ENCODE measurements at places on chromosomes 5 and 9.
A peak's percentile ranks its signal among the peaks of the same experiment; 100 is the strongest.

GRCh38 chr5:132012371-132013005 lies 1.0 kb upstream of the ACSL6 start:
- peak; percentile 82 for DNase-seq

DNA sequence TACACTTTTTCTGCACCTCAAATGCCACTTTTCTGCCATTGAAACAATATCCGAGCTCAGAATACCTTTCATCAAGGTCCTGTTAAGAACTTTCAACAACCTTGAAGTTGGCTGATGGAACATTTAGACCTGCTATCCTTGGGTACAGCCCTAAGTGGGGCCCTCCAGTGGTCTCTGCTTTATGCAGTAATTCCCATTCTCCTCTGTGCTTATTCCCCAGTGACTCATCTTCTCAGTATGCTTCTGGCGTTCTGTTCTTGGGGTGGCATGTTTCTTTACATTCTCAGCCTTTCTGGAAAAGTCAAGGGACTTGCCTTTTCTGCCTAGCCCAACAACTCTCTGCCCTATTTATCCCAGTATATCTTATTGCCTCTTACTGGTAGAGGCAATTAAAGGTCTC lies 7.1 kb downstream of the ANP32B start:
- DNase-seq = no peak

DNA sequence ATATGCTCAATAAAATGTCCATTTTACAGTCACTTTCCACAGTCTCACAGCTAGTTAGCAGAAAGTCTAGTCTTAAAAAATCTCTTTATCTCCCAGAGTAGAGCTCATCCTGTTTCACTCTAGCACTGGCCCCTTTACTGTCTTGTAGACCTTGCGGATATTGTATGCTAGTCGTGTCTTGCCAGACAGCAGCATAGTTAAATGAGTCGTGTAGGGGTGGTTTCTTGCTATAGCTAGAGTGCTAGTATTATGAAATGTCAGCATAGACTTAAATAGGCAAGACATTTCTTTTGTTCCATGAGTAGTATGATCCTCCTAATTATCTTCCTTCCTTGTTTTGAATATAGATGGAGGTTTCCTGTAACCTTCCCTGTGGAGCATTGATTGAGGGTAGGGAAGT lies 77.4 kb downstream of the C7 start:
- DNase-seq = no peak

GRCh38 chr9:86359151-86359879 lies 5.1 kb upstream of the TUT7 start:
- no peak for DNase-seq

DNA sequence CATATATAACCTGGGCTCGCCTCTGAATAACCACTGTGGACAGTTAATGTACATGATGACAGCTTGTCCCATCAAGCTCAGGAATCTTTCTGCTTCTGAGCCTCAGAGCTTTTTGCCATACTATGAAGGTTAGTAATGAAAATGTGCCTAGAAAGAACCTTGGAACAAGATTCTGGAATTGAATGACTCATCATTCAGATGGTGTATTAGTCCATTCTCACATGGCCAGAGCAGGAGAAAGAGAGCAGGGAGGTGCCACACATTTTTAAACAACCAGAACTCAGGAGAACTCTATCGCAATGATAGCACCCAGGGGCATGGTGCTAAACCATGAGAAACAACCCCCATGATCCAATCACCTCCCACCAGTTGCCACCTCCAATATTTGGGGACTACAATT lies 542.1 kb downstream of the PRR16 start:
- no peak for DNase-seq

GRCh38 chr5:134103397-134103796 lies 11.1 kb upstream of the TCF7 start:
- DNase-seq = no peak

DNA sequence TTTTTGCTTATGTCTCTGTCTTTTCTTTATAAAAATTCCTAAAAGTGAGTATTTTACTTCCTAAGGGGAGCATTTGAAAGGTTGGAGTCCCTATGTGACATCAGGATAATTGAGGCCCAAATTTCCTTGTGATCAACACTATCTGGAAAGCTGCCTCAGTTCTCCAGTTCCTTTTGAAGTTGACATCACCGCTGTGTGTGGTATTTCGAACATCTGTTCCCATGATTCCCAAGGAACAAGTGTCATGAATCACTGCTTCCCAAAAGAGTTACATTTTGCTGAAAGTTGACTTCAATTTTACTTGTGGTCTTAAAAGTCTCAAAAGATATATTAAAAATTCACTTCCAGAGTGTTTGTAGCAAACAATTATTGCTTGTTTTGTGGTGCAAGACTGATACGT lies 452.1 kb upstream of the RGMB start:
- no peak for DNase-seq

DNA sequence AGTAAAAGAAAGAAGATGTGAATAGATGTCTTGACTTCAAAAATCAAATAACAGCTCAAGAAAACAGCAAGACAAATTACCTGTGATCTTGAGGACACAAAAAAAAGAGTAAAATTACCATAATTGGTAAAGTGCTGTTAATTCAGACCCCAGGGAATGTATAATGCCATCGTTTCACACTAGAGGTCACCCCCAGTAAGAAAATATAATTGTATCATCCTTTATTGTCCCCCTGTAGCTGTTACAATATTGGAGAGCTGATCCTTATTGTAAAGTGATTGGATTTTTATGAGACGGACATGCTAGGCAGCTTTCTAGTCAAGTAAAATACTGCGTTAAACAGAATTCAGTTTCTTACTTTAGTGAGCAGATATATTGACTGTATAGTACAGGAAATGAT lies 377.0 kb downstream of the TLE1 start:
- DNase-seq = no peak

DNA sequence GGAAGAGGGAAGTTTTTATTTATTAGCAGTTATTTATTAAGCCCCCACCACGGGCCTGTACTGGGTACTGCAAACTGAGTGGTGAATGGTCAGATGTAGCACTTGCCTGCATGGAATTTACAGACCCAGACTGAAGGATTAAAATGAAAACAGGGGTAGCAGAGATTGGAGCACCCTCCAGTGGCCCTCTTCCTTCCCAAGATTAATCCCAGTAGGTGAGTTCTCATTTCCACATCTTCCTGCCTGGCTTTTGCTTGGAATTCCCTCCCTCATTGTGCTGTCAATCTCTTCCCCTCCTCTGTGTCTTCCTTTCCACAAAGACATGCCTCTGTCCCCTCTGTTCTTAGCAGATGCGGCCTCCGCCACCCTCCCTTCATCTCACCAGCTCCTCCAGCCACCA lies 39.2 kb downstream of the MVB12B start:
- DNase-seq = no peak

GRCh38 chr5:17343675-17344074 lies 126.2 kb downstream of the BASP1 start:
- DNase-seq = no peak

GRCh38 chr9:133023117-133023890 lies 7.5 kb upstream of the GTF3C5 start:
- DNase-seq = no peak

DNA sequence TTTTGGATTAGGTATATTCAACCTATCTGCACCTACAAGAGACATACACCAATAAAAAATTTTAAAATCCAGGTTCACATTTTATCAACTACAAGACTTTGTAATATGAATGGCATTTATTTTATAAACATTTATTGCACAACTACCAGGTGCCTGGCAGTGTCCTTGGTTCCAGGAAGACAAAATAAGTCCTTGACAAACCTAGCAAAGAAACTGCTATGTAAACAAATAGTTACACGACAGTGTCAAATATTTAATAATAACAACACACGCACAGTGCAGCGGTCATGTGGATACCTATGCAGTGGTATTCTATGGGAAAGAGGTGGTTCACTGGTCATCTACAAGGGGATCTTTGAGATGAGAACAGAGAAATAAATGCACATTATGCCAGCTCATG lies 120.7 kb downstream of the MYO10 start:
- no peak for DNase-seq

- DNase-seq = no peak
Measured at GRCh38 chr5:31000287-31000686, 193.2 kb upstream of the CDH6 start.

GRCh38 chr9:33464045-33464636 lies 9.6 kb downstream of the NOL6 start:
- no peak for DNase-seq

DNA sequence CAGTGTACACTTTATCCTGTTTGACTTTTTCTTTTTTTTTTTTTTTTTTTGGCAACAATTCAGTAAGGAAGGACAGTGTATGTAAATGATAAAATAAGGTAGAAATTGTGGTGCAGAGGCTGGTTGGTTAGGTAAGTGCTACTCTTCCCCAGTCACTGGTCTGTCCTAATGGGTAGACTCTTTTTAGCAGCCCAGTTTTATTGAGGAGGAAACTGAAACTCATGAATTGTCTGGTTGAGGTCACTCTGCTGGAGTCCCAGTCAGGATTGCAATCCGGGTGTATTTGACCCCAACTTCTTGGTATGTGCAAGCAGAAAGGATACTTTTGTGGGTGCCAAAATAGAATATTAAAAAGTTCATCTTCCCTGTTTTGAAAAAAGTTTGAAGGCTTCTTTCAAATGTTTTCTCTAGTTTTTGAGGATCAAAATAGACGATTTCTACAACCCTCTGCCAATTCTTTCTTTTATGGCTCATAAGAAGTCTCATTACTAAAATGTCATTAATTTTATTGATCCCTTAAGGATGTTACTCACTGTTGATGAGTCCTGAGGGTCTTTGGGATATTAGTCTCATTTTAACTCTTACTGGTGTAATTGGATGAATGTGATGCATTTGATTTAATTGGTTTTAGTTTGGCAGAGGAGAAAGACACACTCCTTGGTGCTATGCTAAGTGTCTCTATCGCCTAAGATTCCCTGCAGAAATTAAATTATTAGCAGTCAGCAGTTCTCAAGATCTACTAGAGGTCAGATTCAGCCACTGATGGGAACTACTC lies 171.9 kb downstream of the KDM4C start:
- DNase-seq = no peak

- DNase-seq = no peak
Measured at GRCh38 chr5:14399054-14399692, 182.4 kb upstream of the OTULINL start.

DNA sequence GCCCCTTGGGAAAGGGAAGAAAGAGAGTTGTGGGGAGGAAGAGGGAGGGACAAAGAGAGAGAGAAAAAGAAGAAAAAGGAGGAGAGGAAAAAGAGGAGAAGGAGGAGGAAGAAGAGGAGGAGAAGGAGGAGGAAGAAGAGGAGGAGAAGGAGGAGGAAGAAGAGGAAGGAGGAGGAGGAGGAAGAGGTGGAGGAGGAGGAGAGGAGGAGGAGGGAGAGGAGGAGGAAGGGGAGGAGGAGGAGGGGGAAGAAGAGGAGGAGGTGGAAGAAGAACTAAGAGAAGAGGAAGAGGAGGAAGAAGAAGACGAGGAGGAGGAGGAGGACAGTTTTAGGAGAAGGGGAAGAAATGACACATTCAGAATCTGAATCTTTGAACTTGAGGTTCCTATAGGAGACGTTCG lies 7.4 kb downstream of the SLC36A2 start:
- no peak for DNase-seq

- DNase-seq = no peak
Measured at GRCh38 chr5:141914199-141914743, 9.4 kb upstream of the DELE1 start.

GRCh38 chr9:113577525-113578261 lies 114.2 kb downstream of the RGS3 start:
- DNase-seq = no peak
